ENCODE measurements at places on chromosomes 3 and 15.

DNA sequence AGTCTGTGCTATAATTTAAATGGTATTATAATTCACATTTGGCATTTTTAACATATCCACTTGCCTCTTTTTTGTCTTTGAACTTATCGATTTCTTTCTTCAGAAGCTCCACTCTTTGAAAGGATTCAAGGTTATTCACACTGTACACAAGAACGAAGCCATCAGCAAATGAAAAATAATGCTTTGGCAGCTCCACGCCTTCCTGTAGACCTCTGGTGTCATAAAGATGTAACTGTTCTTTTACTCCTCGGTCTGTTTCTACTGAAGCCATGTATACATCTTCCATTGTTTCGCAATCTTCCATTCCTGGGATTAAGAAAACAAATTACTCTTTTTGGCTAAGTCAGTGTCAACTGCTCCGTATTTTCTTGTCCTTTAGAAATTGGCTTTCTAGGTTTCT, 16.0 kb downstream of the NKIRAS1 start:
- DNase-seq, result no peak

DNA sequence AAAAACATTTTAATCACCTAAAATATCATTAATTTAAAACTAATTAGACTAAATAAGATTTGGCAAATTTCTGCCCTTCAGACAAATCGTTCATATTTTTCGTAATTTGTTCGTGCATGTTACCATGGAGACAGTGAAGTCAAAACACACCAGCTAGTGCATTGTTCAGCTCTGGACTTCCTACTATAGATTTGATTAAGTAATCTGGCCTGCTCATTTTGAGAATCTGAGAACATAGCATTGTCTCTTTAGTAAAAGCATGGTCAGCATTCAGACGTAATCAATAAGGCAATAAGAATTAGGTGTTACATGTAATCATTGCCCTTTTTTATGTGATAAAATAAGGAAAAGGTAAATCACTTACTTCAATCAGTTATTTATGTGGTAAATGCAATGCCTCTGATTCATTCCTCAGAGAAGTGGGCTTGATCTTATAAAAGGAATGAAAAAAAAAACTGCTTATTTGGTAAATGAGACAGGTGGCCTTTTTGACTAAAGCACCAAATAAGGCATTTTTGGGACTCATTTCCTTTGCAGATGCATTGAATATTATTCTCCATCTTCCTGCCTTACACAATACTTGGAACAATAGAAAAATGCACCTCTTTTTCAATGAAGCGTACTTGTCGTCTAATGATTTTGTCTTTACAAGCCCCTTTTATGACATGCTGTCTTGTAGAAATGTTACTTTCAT, 84.5 kb upstream of the FNDC3B start:
- DNase-seq, result no peak

DNA sequence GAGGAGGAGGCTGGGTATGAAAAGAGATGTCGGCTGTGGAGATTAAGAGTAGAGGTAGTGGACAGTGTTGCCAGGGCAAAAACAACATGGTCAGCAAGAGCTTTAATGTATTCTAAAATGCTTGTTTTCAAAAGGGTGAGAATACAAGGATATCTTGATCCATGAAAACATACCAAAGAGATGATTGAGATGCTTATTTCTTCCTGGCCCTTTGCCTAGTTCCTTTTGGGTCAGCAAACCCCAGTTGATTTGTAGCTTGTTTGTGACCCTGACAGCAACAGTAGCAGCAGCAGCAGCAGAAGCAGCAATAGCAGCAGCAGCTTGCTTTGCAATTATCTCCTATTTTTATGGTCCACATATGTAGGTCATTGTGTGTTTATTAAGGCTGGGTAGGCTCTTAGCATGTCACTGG, 337.3 kb downstream of the LPP start:
- no peak for DNase-seq

DNA sequence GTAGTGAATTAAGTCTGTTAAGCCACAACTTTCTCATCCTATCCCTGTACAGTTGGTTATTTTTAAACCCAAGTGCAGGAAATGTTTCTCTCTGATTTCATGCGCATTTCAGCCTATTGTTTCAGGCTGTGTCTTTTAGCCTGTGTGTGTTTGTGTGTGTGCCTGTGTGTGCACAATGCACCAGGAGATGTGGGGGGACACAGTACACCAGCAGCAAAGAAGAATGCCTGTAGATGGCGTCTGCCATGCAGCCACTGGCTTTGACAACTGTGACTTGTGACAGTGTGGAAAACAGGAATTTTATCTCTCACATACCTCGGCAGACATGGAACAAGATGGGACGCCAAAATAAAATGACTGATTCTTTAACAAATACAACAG, 43.6 kb upstream of the PLXNA1 start:
- DNase-seq, result no peak

DNA sequence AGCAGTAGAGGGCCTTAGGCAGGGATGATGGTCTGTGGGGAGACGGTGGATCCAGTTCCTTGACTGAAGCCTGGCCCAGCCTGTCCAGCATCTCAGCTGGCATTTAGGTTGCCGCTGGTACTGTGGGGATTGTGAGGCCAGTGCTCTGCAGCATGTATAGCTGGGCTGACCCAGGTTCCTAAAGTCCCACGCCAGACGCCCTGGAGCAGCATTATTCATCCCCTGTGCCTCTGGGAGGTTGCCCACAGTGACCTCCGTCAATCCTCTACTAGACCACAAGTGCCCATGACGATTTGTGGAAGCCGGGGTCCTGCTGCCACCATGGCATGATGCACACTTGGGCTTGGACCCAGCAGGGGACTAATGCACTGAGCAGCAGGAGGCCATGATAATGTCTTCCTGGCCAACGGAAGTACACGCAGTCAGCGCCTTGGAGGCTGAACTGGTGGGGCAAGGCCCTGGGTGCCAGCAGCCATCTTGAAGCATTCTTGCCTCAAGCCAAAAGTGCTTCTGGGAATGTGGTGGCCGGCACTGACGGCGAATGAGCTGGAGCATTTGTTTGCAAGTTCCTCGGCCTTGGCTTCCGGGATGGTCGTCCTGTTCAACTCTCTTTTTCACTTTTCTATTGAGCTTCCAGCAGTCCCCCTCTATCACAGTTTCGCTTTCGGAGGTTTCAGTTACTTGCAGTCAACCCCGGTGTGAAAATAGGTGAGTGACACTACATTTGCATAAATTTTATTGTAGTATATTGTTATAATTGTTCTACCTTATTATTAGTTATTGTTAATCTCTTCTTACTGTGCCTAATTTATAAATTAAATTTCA, 949.4 kb downstream of the ROBO1 start:
- no peak for DNase-seq

DNA sequence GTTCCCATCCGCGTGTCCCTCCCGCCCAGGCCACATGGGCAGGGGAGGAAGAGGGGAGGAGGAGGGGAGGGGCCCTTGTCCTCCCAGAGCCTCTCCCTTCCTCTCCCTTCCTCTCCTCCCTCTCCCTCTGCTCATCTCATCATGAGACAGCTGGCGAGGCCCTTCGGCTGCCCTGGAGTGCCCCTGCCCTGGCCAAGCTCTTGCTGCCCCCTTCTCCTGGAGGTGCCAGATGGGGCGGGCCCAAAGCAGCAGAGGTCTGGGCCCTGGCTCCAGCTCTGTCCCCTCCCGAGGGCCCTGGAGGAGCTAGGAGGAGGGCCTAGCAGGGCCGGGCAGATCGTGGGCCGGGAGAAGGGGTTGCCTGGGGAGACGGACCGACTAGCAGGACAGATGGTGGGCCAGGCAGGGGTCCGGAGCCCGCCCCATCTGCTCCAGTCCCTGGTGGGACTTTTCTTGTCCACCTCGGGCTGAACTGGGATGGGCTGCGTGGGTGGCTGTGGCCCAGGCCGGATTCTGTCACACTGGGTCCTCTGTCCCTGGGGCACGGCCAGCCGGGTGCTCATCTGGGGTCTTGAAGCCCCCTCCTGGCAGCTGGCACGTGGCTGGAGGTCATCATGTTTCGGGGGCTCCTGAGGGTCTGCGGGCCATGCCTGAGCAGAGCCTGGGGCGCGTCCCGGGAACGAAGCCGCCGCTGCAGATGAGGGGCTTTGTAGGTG, 183.4 kb downstream of the GOLGA6L6 start:
- no peak for DNase-seq

DNA sequence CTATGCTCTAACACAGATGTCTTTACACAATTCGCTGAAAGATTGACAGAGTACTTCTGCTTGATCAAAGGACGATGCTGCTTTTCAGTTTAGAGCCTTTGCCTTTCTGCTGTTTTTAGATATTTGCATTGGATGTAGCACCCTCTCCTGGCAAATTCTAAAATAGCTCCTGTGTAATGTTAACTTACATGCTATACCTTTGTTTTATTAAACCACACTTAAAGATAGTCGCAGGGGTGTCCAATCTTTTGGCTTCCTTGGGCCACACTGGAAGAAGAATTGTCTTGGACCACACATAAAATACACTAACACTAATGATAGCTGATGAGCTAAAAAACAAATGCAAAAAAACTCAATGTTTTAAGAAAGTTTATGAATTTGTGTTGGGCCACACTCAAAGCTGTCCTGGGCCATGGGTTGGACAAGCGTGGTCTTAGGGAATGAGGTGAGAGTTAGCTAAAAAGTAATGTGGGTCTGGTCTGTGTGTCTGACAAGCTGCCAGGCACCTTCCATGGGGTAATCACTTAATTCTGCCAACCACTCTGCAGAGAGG, 62.9 kb downstream of the ATG7 start:
- DNase-seq, result peak; percentile 8

DNA sequence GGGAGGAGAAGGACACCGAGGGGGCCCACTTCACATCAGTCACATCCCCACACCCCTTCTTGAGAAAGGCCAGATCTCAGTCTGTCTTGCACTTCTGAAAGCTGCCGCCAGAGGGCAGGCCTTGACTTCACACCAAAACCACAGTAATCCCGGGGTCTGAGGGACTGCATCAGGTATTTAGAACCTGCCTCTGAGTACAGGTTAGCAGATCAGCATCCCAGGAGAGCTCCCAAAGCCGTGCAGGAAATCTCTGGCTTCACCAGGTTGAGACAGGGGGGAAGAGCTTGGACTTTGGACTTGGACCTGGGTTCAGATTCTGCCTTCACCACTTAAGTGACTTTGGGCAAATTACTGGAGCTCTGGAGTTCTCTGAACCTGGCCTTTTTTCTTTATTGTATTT, 50.3 kb downstream of the LHFPL4 start:
- DNase-seq, result peak; percentile 53

- DNase-seq, result no peak
Observed at GRCh38 chr3:51963951-51964451, 3.3 kb downstream of the PCBP4 start.

GRCh38 chr3:195568630-195569029, 15.1 kb downstream of the APOD start:
- DNase-seq, result no peak

DNA sequence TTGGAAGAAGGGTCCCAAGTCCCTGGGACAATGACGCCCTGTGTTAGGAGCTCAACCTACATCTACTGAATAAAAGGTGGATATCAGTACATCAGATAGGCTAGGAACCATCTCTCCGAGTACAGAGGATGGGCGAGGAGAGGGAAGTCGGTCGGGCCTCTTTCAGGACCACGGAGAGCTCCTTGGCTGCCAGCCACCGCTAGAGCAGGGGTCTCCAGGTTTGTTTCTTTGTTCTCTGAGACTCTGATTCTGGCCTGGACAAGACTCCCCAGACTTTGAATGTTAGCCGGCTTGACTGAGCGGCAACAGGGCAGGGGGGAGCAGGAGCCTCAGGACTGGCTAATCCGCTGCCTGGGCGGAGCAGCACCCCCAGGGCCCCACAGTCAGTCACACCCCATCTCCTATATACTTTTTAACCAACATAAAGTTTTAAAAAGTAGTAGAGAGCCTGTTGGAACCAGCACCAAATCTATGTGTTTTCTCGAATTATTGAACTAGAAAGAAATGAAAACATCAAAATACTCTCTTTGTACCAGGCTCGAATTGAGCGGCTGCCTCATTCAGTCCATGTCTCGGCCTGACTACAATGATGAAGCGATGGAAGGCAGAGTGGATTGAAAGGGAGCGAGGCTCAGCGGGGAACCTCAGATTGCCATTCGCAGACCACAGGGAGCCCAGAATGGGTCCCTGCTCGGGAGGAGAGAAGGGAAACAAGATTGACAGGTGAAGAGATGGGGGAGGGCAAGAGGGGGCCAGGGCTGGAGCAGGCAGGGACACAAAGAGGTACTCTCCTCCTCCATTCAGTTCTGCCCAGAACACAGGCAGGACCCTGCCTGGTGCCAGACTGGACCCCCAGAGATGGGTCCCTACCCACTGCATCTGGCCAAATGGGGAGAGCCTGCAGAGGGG, 131.6 kb downstream of the TPRA1 start:
- DNase-seq, result no peak

DNA sequence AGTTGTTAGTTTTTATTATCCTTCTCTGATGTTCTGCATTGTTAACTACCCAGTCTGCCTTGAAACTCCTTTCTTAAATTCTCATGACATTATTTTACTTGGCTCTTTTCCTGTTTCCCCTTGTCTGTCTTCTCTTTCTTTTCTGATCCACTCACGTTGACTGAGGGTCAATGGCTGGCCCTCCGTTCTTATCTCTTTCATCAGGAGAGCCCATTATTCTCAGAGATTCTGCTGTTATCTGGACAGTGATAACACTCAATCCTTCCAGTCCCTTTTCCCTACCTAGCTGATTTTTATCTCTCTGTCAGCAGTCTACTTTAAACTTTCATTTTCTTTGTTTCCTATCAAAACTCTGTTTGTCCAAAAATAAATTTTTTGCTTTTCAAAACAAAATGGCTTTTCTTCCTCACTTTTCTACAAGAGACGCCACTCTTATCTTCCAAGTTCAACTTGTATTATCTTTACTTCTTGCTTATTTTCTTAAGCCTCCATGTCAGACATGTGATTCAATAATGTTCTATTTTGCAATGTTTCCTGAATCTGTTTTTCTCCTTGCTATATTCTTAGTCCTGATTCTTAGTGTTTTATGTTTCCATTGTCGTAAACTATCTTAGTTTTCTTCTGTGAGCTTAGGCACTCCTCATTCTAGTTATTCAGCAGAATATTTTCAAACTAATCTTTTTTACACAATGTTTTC, 120.2 kb downstream of the NEDD4 start:
- no peak for DNase-seq

GRCh38 chr15:66130496-66131034, 123.0 kb downstream of the MEGF11 start:
- no peak for DNase-seq

DNA sequence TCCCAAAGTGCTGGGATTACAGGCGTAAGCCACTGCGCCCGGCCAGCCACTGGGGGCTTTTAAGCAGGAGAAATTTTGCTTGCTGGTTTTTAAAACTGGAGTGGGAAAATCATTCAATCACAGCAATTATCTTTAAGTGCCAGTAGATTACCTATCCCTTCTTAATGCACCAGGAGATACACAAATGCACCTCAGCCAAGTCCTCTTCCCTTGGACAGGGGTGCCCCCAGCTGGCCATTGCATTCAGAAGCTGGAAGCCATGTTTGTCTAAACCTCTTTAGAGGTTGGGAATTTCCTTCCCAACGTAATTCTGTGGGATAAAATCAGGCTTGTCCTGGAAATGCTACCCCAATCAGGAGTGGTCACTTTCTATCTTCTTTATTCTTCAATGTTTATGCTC, 26.6 kb downstream of the MIX23 start:
- DNase-seq, result peak; percentile 90
